ENCODE measurements at places on chromosomes 3 and 15.

- no peak for DNase-seq
These were observed 18.1 kb downstream of the H1-8 start for GRCh38 chr3:129560911-129561594.

GRCh38 chr15:68617001-68617400 lies 38.2 kb downstream of the CORO2B start:
- no peak for DNase-seq

DNA sequence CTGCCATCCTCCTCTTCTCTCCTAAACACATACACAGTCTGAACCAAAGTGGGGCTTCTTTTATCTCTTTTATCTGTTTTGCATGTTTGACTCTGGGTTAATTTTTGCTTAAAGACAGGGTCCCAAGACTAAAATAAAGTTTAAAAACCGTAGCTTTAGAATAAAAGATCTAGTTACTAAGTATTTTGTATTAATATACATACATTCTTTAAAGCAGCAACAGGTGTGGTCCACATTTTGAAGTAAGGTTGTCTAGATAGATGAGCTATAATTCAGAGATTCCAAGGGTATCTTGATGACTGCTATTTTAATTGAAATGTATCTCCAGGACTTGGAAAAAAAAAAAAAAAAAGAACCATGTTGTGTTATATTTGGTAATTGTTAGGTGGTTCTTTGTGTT lies 61.3 kb downstream of the CALML4 start:
- DNase-seq: no peak

- no peak for DNase-seq
These were observed 618.3 kb upstream of the AGTR1 start for GRCh38 chr3:148079370-148079769.

- DNase-seq: no peak
These were observed 35.0 kb downstream of the CTSH start for GRCh38 chr15:78909791-78910228.

Data from stimulated activated CD4-positive, alpha-beta T cell treated with anti-CD3 and anti-CD28 coated beads, Interleukin-1b, Interleukin-23, amount 100 ng/mL, for 24 hours (primary cell).